H4 (cell line): ENCODE measurements at places on chromosomes 16 and 17. TPM values are rescaled to one million over a fixed set of nuclear protein-coding genes. Genes with fewer than 3 reads are reported as not detected.
A peak's percentile ranks its signal among the peaks of the same experiment; 100 is the strongest.

The CA7 gene
- total RNA-seq, result not detected in 2 replicates

The ITGAE gene
- 37.6 and 43.0 TPM in 2 replicates for total RNA-seq

The SDR42E2 gene
- total RNA-seq, result not detected in 2 replicates

The GCGR gene
- not detected in 2 replicates for total RNA-seq

The C16orf74 gene
- total RNA-seq, result 4.7 and 5.8 TPM in 2 replicates

The CCNF gene
- 26.1 and 35.8 TPM in 2 replicates for total RNA-seq

The ELOB gene
- 495 and 562 TPM in 2 replicates for total RNA-seq

The KIFC3 gene
- total RNA-seq, result 12.2 and 27.4 TPM in 2 replicates

GRCh38 chr17:57735707-57736106 is 9.4 kb downstream of the CCDC182 start:
- no peak for DNase-seq

DNA sequence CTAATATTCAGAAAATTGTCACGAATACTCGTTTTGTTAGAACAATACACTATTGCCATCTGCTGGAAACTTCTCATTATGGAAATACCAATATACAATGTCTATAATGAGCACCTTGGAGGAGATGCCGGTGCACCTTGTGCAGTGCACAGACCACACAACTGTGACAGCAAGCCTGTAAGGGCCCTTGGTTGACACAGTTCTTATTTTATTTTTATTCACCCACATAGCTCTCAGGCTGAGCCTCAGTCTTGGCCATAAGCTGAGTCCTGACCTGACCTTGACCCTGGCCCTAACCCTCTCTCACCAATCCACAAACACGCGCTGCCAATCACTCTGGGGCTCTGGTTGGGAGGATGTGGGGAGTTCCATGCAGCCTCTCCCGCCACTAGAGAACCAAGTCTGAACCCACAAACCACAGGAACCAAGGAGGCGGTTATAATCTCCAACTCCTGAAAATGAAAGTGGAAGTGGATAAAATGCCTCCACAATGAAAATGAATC is 7.6 kb downstream of the AIPL1 start:
- peak; percentile 35 for DNase-seq

GRCh38 chr17:38984666-38985065 is 17.5 kb upstream of the FBXO47 start:
- DNase-seq, result no peak

GRCh38 chr16:55297910-55298479 is 26.0 kb upstream of the IRX6 start:
- peak; percentile 48 for DNase-seq

- DNase-seq, result no peak
Measured at GRCh38 chr16:10151718-10152117, 30.5 kb downstream of the GRIN2A start.

GRCh38 chr17:35555691-35556090 is 4.9 kb downstream of the SLFN14 start:
- no peak for DNase-seq

- no peak for DNase-seq
Measured at GRCh38 chr16:83951544-83951943, 1.5 kb upstream of the OSGIN1 start.

DNA sequence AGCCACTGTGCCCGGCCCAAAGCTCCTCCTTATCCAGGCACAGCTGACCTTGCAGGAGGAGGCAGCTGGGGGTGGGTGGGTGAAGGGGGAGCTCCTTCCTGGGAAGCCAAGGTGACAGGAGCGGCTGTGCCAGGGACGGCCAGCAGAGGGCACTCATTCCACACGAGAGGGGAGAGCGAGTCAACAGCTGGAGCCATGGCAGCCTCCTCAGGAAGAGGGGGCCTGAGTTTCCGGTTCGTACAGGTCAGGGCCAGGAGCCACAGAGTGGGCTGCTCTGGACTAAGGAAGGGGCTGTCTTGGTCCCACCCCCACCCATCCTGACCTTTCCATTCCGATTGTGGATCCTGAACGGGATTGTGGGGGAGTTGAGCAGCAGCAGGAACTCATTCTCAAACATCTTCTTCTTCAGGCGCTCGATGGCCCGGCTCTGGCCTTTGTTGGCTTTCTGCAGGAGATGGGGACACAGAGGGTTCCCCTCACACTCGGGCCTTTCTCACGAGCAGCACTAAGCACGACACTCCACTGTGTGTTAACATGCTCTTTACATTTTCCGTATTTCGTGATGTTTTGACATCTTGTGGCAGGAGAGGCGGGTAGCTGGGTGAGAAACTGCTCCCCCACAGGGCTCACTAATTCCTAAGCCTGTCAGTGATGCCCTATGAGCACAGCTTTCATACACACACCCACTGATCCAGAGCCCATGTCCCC is 61.6 kb downstream of the TIMM22 start:
- DNase-seq, result peak; percentile 66

GRCh38 chr17:77528516-77529327 is 388.0 kb downstream of the SEC14L1 start:
- no peak for DNase-seq

GRCh38 chr17:67528751-67529436 is 151.8 kb downstream of the PITPNC1 start:
- DNase-seq, result peak; percentile 21

DNA sequence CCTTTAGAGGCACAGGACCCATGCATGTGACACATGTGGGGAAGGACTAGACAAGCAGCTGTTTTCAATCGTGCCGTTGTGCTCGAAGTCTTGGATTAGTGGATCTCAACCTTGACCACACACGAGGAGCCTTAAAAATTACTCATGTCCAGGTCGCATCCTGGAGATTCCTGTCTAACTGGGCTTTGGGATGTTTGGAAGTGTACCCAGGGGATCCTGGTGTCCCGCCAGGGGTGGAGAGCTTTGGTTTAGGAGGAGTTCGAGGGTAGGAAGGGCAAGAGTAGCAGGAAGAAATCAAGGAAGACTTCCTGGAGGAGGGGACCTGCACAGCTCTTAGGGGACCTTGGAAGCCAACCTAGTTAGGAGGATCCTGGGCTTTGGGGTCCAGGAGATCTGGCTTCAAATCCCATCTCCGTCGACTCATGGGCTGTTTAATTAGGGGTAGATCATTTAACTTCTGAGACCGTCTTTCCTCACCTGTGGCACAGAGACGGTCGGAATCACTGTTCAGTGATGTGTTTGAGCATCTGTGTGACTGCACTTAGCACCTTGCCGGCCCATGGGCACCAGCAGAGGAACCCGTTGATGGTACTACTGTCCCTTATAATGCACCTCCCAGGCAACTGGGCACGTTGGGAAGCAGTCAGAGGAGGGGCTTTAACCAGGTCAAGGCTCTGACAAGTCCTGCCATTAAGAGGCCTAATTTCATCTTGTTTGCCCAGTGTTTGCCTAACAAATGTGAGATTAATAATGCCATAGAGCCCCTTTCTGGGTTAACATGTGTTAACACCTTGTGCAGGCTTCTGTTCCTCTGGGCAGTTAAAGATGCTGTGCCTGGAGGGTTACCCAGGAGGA is 102.0 kb upstream of the PLCG2 start:
- no peak for DNase-seq

DNA sequence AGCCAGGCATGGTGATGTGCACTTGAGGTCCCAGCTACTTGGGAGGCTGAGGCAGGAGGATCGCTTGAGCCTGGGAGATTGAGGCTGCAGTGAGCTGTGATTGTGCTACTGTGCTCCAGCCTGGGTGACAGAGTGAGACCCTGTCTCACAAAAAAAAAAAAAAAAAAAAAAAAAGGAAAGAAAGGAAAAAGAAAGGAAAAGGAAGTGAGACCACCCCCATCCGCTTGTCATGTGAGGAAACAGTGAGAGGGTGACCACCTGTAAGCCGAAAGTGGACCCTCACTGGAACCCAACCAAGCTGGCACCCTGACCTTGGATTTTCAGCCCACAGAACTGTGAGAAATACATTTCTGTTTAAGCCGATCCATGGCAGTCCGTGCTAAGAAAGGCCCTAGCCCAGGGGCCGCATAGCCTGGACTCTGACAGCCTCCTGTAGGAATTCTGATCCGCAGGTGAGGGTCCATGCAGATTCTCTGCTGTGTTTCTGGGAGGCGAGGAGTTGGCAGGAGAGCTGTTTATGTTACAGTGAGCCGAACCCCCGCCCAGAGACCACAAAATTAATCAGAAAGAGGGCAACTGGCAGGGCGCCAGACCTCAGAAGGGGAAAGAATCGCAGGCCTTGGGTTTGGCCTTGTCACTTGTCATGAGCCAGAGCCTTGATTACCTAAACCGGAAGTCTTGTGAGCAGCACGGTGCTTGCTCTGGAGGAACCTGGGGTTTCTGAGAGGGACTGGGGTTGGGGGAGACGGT is 945 bp downstream of the SGSH start:
- peak; percentile 96 for DNase-seq

- DNase-seq, result no peak
Measured at GRCh38 chr17:82235775-82236141, 6.9 kb downstream of the SLC16A3 start.

DNA sequence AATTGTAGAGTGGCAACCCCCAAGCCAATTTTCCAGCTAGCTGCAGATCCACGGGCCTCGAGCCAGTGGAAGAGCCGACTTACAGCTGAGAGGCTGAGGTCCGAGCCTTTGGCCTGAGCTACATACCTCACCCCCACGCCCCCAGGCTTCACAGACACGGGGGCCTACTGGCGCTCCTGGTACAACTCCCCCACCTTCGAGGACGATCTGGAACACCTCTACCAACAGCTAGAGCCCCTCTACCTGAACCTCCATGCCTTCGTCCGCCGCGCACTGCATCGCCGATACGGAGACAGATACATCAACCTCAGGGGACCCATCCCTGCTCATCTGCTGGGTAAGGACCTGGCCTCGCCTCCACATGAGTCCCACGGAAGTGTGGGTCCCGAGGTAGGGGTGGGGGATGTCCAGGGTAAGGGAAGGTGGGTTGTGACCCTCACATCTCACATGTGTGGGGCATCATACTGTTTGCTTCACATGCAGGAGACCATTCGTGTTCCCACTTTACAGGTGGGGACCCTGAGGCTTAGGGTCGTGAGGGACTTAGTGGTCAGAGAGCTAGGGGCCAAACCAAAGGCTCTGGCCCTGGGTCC is 3.4 kb downstream of the ACE start:
- DNase-seq, result no peak

GRCh38 chr17:1480747-1481465 is 11.6 kb downstream of the MYO1C start:
- no peak for DNase-seq

DNA sequence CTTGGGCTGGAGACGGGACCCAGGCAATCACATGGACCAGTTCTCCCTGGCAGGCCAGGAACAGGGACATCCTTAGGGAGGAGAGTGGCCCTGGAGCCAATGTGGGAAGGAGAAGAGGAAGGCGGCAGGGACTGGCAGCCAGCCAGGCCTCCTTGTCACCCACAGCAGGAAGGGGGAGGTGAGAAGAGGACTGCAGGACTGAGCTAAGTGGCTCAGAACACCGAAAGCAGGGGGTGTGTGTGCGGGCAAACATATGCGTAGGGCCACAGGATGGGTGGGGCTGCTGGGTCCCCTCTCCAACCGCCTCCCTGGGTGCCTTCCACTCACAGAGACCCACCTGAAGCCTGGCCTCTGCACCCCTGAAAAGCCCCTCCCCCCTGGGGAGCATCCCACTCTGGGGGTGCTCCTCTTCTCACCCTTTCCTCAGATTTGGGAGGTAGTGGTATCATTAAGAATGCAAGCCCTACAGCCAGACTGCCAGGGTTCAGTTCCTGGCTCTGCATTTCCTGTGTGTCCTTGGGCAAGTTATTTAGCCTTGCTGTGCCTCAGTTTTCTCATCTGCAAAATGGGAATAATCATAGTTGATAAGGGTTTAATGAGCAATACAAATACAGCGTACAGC is 8.1 kb downstream of the PNMT start:
- peak; percentile 47 for DNase-seq

DNA sequence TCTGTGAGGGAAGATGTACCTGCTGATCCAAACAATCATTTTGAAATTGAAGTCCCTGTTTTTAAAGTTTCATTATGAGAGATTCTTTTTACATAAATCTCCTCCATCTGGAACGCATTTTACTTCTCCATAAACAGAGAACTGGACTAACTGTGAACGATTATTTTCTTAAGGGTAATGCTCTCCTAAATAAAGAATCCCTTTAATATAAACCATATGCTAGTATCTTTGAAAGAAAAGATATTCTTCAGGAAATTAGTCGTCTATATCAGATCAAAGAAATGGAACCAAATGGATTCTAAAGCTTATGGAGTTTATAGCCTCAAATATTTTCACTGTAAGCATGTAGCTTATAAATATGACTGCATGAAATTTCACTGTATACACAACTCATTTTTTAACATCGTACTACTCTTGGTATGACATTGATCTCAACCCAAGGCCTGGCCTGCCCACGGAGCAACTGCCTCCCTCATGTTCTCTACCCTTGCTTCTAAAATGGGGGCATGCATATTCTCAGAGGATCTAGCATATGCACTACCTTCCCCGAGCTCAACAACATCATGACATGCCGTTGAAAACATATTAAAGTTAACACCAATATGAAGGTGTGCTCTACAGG is 66.4 kb downstream of the MYH10 start:
- DNase-seq, result no peak

DNA sequence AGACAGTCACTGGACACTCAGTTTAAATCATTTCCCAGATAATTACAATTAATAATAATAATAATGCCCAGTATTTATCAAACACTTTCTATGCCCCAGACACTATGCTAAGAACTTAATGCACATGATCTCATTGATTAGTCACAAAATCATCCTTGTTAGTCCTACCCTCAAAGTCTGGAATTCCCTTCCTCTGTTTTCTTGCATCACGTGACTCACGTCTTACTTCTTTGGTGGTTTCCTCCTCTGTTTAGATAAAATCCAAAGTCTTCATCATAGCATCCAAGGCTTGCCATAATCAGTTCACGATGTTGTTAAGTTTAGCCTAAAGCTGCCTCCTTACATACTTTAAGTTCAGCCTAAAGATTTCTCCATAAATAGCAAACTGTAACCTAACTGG is 471.9 kb downstream of the PMP22 start:
- no peak for DNase-seq

DNA sequence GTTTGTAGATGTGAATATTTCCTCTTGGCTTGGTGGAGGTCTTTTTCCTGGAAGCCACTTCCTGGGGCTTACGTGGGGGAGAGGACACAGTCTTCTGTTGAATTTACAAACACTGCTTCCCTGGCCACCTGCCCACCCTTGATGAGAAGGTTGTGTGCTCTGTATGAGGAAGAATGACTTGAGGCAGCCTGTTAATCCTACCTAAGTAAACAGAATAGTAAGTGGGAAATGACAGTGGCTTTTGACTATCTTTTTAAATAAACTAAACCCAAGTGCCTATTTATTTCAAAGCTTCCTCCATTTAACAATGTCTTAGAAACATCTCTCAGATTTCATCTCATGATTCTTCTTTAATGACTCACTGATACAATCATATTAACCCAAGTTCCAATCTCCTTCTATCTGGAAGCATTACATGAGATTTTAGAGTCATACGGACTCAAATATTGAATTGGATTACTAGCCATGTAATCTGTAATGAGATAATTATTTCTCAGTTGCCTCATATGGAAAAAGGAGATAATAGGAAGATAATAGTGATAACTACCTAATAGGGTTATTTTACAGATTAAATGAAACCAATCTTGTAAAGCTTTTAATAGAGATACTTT is 96.6 kb upstream of the SMIM36 start:
- peak; percentile 92 for DNase-seq
